Kidney glomerular epithelial cell (primary cell): ENCODE measurements at places on chromosomes 12 and 14.

DNA sequence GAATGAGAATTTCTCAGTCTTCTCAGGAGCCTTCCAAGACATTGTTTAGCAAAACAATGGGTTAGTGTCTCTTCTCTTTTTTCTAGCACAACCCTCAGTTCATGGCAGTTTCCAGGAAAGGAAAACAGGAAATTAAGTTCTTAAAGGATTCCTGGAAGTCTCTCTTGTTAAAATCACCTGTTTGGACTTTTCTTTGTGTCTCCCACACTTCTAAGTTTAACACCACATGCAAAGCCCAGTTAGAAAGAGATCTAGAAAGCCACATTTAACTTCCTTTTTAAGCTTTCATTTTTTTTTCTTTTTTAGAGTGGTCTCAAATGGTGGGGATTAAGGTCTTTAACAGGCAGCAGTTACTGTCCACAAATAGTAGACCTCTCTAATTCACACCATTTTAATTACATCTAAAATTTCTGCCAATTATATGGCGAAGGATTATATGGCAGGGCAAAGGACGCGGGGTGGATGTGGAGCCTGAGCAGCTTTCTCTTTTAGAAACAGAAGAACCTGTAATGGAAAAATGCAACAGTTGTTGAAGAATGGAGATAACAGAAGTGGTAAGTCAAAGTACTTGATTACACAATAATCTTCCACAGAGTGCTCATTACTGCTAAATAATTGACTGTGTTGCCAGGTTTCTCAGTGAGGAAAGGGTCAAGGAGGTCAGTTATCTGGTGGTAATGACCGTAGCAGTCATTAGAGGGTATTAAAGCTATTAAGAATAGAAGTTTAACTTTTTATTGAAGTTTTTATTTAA is 298.6 kb downstream of the AKAP6 start:
- DNase-seq: no peak

DNA sequence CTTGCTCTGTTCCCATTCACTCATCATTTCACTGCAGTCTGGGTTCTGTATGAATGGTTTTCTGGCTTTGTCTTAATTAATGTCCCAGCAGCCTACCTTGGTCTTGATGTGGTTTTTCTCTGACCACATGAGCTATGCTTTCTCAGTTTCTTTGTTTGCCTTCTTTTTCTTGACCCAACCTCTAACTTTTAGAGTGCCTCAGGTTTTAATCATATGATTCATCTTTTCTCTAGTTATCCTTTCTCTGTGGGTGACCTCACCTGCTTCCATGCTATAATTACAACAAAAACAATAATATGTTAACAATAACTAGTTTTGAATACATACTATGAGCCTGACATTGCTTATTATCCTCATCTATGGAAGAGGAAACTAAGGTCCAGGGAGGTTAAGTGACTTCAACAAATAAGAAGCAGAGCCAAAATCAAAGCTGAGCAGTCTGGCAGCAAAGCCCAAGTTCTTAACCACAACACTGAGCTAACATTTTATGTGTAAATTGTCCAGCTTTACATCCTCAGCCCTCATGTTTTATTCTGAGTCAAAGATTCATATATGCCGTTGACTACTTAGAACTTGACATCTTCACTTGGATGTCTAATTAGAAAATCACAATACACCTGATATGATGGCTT is 4.7 kb upstream of the EPYC start:
- DNase-seq: peak; percentile 73

- DNase-seq: peak; percentile 14
Measured at GRCh38 chr12:12718853-12719252, 1.7 kb downstream of the CDKN1B start.

GRCh38 chr12:112887550-112887949 is 19.2 kb upstream of the OAS1 start:
- no peak for DNase-seq
